ENCODE measurements at places on chromosomes 1 and 21.

- DNase-seq, result no peak
These were observed 197.9 kb upstream of the SGIP1 start for GRCh38 chr1:66335859-66336640.

- peak; percentile 96 for DNase-seq
These were observed at the start of gene DDOST for GRCh38 chr1:20661207-20662109. Gene DDOST (minus strand): TSS chr1:20661369. CDS start chr1:20661350, 19 bp downstream.

DNA sequence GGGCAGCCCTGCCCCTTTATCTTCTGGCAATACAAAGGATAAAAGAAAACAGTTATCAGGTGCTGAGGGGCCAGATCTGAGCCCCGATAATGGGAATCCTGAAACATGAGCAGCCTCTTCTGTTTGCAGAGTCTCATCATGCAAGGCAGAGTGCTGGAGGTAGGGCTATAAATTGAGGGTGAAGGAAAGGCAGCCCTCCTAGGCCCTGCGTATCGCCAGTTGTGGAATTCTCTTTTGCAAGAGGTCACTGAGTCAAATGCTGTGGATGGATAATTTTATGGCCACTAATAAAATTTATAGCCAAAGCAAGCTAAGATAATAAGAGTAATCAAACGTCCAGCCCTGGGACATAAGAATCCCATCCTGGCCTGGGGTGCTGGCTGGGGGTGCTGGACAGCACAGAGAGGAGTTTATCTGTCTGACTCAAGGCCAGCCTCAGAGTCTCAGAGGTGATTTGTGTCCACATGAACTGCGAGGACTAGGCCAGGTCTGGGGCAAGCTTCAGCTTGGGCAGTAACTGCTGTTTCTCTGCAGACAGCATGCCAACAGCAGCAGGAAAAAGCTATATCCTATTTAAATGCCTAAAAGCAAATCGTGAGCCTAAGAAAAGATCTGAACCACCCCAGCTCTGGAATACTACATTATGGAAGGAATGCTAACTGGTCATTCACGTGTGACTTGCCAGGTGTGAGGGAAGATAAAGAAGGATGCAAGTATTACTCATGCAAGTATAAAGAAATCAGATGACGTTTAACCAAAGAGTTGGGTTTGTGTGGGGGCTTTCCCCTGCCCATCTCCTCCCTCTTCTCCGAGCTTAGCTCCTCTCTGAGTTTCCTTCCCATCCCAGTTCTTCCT is 254.8 kb downstream of the KIF26B start:
- DNase-seq, result no peak

- DNase-seq, result no peak
These were observed 11.0 kb downstream of the AGTRAP start for GRCh38 chr1:11746795-11747487.

DNA sequence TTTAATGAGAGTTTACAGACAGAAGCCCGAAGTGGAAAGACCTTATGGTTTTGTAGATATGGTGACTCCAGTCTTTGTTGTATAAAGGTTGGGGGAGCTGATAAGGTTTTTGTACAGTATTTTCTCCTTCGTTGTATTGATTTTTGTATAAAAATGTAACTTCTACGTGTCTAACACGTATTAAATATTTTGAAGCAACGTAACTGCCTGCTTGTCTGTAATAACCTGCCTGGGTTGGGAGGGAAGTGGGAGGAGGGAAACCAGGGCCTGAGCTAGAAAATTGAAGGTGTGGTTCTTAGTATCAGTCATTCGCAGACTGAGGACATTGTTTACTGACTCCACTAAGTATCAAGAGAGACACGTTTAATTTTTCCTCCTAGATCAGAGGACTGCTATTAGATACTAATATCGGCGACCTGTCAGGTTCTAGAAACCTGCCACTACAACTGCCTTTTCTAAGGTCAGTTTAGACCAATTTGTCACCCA is 2.2 kb downstream of the IER5 start:
- DNase-seq, result no peak

GRCh38 chr21:44792702-44793591 is 8.7 kb downstream of the UBE2G2 start:
- peak; percentile 88 for DNase-seq

DNA sequence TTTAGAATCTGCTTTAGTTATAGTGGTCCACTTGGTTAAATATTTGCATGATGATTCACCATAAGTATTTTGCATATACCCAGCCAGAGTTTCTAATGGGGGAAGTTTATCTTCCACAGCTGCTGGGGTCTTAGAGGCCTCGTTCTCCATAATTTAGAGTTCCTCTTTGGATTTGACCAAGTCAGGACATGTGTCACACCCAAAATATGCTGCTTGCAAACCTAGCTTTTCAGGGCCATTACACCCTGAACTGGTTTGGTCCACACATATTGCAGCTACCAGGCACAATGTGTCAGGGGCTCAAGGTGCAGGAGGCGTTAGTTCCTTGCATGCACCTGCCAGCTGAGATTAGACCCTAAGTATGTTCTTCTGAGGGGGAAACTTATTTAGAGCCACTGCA is 17.1 kb upstream of the FMO4 start:
- DNase-seq, result no peak

- no peak for DNase-seq
These were observed 65.2 kb downstream of the CACNA1E start for GRCh38 chr1:181548497-181548896.

GRCh38 chr1:190101756-190102155 is 375.9 kb downstream of the BRINP3 start:
- no peak for DNase-seq

GRCh38 chr21:44012474-44013379 is 618 bp downstream of the TRAPPC10 start:
- peak; percentile 61 for DNase-seq

DNA sequence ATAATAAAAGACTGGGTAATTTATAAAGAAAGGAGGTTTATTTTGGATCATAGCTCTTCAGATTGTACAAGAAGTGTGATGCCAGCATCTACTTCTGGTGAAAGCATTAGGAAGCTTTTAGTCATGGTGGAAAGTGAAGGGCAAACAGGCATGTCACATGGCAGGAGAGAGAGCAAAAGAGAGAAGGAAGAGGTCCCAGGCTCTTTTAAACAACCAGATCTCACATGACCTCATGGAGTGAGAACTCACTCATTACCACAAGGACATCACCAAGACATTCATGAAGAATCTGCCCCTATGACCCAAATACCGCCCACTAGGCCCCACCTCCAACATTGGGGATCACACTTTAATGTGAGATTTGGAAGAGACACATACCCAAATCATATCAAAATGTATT is 10.0 kb downstream of the RPTN start:
- DNase-seq, result no peak

- DNase-seq, result peak; percentile 41
These were observed 91.2 kb downstream of the SLC45A1 start for GRCh38 chr1:8409106-8409505.

DNA sequence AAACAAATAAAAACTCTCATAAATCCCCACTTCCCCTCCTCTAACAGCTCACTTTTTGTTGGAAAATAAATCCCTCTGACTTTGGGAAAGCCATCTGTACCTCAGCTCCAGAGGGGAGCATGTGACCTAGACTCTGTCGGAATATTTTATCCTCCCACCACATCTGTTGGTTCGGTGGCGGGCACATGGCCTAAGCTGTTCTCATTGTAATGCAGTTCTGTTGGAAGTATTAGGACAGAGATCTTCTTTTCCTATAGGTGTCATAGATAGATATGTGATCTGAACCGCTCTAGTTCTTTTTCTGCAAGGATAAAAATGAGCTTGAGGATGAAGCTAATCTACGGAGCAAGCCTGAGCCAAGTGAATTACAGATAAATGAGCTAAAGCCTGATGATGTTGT is 50.5 kb upstream of the EPS8L3 start:
- no peak for DNase-seq

- no peak for DNase-seq
These were observed 29.3 kb downstream of the ZSCAN20 start for GRCh38 chr1:33501774-33502173.

GRCh38 chr1:55575571-55576279 is 360.6 kb upstream of the USP24 start:
- no peak for DNase-seq

- no peak for DNase-seq
These were observed 363.5 kb upstream of the ST6GALNAC5 start for GRCh38 chr1:76503736-76504135.

DNA sequence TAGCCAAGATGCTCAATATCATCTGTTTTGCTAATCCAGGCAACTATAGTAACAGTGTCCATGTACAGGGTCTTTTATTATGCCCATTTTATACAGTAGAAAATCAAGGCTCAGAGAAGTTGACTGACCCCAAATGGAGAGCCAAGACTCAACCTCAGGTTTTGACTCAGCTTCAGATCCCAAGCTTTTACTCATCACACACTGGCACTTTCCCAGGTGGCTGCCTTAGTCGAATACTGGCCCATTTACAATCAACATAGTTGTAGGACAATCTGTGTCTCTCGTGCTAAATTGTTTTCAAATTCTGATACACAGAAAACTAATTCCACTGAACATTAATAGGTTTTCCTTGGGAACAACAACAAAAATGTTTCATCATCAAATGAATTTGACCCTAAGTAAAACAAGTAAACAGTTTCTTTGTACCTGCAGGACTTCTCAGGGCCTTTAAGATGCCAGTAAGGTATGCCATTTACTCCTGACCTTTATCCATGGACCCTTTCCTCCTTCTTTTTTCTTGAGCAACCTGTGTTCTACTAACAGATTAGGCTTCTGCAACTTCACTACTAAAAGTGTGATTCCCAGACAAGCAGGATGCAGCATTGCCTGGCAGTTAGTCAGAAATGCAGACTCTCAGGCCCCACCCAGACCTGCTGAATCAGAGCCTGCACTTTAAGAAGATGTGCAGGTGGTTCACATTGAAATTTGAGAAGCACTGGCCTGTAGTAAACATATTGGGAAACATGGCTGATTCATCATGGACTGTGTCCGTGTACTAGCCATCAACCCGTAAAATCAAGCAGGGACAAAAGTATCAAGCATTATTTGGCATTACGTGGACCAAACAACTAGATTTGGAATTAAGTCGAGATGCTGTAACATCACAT is 128.8 kb downstream of the RRAGC start:
- DNase-seq, result no peak

DNA sequence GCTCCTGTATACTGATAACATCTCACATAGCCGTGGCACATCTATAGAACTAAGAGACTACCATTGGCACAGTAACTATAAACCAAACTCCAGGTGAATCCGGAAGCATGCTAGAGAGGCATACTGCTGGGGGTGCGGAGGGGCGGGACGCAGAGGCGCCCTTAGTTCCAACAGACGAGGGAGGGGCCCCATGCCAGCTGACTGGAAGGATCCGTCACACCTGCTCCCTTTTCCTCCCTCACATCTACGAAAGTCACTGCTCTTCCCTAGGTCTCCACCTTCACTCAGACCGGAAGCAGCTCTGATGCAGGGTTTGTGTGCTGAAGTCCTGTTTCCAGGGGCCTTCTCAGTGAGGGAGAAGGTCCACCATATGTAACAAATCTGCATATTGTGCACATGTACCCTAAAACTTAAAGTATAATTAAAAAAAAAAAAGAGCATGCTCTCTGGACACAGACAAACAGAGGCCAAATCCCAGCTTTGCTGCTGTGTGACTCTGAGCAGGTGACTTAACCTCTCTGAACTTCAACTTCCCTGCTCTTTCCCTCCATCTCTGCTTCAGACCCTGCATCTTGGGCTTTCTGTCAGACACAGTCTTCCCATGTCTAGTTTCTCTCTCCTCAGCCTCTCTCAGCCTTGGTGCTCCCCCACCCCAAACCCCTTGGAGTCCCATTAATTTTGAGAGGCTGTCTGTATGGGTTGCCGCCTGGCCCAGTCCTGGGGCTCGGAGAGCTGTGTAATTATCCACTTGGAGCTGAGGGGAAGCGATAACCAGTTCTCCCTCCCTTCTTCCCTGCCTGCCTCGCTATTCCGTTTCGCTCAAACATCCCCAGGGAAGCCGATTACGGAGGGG is 7.8 kb upstream of the GJB5 start:
- no peak for DNase-seq

- DNase-seq, result no peak
These were observed 131.0 kb upstream of the NRIP1 start for GRCh38 chr21:15195768-15196167.

- DNase-seq, result no peak
These were observed 36.5 kb downstream of the EVA1C start for GRCh38 chr21:32448803-32449594.

DNA sequence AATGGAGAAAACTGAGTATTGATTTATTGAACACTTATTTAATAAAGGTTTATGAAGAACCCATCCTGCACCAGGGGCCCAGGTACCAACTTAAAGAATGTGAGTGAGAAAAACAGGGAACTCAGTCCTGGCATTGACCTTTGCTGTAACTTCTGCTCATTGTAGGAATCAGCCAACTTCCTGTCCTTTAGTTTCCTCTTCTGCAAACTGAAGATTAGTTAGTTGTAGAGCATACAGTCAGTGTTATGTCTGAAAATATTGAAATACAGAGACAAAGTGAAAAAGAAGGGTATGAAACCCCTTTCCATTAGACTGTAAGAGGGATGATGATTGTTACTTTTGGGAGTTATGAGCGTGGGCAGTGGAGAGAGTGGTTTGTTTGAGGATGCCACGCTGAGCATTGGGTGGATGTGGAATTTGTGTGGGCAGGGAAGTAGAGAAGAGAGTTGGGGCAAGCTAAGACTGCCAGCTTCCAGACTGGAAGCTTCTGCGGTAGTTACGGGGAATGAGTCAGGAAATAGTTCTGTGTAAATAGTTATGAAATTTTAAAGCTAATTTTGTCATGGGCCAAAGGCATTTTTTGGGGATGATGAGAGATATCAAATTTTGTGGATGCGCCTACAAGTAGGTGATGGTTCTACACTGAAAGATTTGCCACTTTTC is 89.2 kb downstream of the GPR88 start:
- DNase-seq, result no peak

DNA sequence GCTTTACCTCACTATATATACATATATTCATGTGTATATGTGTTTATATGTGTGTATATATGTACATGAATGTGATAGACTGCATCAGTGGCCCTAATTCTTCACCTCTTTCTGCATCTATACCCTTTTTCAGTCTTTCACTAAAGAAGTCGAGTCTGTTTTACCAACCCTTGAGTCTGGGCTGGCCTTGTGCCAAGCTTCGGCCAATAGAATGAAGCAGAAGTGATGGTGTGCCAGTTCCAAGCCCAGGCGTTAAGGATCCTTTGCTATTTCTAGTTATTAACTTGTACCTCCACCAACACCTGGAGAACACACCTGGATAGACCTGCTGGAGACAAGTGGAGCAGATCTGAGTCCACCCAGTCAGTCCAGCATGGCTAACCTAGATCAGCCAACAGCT is 61.6 kb upstream of the PPM1J start:
- DNase-seq, result no peak

DNA sequence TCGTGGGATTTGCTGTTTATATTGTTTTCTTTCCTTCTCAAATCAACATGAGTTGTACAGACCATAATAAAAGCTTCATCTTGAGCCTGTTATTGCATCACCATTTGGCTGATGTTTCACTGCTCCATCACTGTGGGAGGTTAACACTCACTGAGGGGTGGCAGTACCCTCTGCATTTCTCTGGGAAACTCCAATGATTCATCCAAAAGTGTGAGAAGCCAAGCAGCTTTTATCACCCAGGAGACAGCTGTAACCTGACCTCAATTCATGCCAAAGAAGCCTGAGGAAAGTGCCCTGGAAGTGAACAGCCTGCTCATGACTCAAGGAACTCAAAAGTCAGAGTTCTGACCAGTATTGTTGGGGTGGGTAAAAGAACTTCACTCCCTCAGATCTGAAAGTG is 84.1 kb downstream of the GPR88 start:
- DNase-seq, result peak; percentile 10
